ENCODE measurements at places on chromosomes 3 and 15.
A peak's percentile ranks its signal among the peaks of the same experiment; 100 is the strongest.

- DNase-seq, result no peak
These were observed 76.7 kb downstream of the ST6GAL1 start for GRCh38 chr3:187006864-187007630.

- DNase-seq, result no peak
These were observed at the start of gene CILP for GRCh38 chr15:65210770-65211481. TSS of gene CILP (minus strand) at chr15:65211473. CDS start at chr15:65209755, 1,718 bp downstream.

- no peak for DNase-seq
These were observed 202.2 kb upstream of the CTNNB1 start for GRCh38 chr3:40996827-40997710.

DNA sequence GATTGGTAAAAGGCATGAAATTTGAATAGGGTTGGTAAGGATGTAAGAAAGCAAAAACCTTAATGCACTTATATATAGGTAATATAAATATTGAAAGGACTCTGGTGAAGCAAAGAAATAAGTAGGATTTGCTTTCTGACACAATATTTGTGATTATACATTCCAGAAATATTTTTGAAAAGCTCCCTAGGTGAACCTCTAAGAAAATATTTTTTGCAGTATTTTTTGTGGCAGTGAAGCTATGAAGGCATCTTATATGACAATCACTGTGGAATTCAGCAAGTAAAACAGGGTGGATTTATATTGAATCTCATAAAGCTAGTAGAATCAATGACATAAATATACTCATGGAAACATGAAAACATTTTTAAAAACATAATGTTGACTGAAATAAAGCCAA lies 119.6 kb upstream of the EPHA3 start:
- DNase-seq, result no peak

GRCh38 chr3:138767498-138768104 lies 67.1 kb downstream of the PIK3CB start:
- DNase-seq, result no peak

DNA sequence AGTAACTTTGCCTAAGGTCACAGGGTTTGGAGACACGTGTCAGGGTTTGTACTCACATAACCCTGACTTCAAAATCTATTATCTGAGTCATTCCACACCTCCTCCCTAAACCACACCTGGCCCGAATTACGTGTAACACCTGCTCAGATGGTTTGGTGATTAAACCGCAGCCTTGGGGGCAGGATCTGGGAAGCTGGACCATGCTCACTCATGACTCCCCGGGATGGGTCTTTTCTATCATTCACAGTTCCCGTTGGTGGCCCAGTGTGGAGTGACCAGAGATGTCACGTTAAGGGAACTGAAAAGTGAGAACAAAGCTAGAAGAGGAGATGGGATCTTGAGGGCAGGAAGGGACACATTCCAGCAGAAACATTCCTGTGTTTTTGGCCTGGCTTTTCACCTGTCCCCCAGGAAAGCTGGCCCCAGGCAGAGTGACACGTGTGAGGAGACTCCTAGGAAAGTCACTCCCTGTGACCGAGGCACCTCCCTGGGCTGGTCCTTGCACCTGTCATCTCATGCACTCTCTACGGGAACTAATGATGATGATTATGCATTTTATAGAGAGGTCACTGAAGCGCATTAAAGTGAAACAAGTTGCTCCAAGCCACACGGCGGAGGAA lies 75.4 kb upstream of the POMGNT2 start:
- peak; percentile 47 for DNase-seq

DNA sequence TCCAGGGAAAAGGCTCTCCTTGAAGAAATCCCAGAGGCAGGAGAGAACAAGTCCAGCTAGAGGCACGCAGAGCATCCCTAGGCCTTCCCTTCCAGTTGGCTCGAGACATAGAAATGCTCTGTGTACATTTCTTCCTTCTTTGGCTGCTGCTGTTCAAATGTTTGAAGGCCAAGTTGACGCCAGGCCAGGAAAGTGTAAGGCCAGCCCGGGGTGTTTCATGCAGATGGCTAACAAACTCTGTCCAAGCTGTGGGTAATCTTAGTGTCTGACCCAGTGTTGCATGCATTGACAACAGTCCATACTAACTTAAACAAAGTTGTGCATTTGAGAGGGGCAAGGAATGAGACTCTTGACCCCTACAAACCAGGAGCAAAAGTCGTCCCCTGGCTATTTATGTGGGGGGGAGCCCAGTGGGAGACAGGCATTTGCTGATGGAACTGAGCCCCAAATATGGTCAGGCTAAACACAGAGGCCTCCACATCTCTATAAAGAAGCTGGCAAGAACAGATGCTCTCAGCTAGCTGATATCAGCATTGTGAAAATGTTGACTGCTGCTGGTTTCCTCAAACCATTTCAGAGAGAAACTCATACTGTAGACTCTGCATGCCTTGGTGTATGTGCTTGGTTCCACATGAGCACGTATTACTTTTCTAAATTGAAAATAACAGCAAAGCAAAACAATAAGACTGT lies 139.5 kb downstream of the ADAMTS9 start:
- DNase-seq, result no peak

Measured in GM18507 (cell line).